CD4-positive, alpha-beta memory T cell (primary cell): ENCODE measurements at places on chromosomes 12 and 14.
A peak's percentile ranks its signal among the peaks of the same experiment; 100 is the strongest.

DNA sequence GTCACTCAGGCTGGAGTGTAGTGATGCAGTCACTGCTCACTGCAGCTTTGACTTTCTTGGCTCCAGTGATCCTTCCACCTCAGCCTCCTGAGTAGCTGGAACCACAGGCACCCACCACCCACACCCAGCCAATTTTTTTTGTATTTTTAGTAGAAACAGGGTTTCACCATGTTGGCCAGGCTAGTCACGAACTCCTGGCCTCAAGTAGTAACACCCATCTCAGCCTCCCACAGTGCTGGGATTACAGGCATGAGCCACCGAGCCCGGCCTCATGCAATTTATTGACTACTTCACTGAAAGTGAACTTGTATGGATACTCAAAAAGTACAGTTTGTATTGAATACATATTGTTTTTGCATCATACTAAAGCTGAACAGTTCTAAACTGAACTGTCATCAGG, 9.1 kb downstream of the PSEN1 start:
- DNase-seq: no peak

DNA sequence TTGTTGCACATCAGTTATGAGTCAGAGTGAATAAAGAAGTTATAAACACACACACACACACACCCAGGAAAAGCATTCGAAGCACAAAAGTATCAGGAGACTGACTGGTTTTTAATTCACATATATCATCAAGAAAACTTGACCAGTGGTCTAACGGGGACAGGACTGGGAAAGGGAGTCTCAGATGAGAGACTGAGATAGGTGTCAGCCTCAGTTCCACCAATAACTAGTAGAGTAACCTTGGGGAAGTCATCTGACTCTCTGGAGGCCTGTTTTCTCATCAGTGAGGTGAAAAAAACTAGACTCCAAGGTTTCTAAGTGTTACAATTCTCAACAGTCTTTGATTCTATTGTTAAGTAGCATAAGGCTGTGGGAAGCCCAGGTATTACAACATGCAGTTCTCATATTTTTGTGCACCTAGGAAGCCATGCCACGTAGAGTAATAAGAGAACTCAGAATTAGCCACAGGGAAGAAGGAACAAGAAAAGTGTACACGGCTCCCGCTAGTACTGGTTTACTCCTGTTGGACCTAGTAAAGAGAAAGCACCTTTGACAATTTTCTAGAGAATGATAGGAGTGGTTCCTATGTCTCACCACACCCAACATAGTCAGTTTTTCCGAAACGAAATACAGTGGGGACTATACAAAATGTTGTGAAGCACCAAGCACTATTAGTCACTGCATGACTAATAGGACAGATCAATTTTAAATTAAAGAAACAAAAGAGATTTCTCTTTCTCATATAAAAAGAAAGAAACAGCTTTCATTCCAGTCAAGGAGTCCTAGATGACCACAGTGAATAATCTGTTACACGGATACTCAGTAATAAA, 5.0 kb downstream of the PPTC7 start:
- peak; percentile 37 for DNase-seq

DNA sequence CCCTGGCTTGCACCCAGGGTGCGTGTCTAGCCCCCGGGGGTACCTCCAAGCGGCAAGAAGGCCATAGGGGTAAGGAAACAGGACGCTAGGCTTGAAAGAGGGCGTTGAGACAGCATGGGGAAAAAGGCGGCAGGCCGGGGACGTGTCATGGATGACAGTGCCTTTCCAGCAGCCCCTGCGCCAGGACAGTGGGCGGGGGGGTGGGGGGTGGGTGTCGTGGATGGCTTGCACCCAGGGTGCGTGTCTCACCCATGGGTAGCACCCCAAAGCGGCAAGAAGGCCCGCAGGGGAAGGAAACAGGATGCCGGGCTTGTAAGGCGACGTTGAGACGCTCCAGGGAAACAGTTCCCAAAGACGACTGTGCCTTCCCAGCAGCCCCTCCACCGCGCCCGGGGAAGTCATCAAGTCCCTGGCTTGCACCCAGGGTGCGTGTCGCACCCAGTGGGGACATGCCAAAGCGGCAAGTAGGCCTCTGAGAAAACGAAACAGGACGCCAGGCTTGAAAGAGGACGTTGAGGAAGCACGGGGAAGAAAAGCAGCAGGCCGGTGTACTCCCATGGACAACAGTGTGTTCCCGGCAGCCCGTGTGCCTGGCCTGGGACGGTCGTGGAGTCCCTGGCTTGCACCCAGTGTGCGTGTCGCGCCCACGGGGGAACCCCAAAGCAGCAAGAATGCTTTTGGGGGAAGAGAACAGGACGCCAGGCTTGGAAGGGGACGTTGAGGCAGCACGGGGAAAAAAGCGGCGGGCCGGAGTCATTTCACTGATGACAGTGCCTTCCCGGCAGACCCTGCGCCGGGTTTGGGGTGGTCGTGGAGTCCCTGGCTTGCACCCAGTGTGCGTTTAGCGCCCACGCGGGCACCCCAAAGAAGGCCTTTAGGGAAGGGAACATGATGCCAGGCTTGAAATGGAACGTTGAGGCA, 163.5 kb upstream of the ALG10B start:
- DNase-seq: no peak

DNA sequence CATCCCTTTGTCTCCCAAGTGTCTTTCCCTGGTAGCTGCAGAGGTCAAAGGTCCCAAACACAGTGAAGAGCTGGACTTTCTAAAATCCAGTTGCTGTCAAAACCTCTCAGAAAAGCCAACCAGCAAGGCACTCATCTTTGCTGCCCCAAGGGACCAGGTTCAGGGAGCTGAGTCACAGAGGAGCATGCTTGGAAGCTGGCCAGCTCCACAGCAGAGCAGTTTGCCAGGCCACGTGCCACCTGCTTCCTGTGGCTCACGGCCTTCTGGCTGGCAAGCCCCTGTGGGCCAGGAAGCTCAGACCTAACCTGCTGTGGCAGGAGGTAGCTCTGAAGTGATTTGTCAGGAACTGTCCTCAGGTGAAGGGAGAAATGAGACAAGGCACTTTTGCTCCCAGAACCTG, 3.6 kb downstream of the ISCU start:
- peak; percentile 50 for DNase-seq

DNA sequence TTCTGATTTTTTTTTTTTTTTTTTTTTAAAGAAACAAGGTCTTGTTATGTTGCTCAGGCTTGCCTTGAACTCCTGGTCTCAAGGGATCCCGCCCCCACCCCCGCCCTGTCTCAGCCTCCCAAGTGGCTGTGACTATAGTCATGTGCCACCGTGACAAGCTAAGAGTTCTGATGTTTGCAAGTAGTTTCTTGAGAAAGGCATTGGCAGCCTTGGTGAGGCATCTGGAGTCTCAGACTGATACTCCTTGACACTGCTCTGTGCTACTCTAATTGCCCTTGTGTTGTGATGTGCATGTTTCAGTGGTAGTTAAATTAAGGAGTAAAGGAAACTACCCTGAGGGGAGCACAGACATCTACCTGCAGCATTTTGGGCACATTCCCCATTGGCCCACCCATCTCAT, 46.2 kb upstream of the OR4E1 start:
- DNase-seq: no peak

GRCh38 chr12:127342861-127343260, 924.1 kb upstream of the TMEM132C start:
- DNase-seq: no peak

- no peak for DNase-seq
These were observed 304.4 kb downstream of the MED13L start for GRCh38 chr12:115973066-115973465.

DNA sequence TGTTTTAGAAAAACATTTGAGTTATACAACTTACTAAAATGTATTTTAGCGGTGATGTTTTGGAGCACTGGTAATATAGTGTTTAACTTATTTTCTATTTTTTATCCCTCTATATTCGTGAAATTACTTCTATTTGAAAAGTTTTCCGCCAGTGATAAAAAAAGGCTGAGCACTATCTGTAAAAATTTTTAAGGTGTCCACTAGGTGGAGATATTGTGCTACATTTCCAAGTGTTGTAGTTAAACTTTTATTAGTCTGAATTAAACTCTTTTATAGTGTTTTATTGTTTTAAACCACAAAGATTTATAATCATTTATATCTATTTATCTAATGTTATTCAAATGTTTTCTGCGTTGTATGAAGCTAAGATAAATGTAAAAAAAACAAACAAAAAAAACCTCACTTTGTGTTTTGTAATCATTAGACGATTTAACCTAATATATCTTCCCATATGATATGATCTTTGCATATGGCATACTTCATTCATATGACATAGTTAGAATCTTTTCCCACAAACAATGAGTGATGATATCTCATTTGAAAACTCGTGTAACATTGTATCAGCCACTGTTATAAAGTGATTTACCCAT, 11.8 kb downstream of the ALG10B start:
- peak; percentile 46 for DNase-seq

- no peak for DNase-seq
These were observed 159.8 kb downstream of the CACNA1C start for GRCh38 chr12:2212537-2212936.

DNA sequence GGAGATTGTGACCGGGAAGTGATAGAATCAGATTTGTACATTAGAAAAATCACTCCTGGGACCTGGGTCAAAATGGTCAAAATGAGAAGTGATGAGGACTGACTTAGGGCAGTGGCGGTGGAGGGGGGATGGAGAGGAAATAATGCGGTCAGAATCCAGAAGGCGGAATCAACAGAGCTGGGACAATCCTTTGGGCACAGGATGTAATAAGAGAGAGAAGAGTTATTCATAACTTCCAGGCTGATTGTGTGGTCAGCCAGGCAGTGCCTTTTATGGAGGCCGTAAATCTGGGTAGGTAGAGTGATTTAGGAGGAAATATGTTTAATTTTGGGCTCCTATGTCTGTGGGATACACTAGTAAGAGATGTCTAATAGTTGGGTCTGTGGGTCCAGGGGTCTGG, 21.6 kb downstream of the FBXL14 start:
- DNase-seq: no peak

- DNase-seq: no peak
These were observed 505.6 kb downstream of the TRHDE start for GRCh38 chr12:72777806-72778205.

DNA sequence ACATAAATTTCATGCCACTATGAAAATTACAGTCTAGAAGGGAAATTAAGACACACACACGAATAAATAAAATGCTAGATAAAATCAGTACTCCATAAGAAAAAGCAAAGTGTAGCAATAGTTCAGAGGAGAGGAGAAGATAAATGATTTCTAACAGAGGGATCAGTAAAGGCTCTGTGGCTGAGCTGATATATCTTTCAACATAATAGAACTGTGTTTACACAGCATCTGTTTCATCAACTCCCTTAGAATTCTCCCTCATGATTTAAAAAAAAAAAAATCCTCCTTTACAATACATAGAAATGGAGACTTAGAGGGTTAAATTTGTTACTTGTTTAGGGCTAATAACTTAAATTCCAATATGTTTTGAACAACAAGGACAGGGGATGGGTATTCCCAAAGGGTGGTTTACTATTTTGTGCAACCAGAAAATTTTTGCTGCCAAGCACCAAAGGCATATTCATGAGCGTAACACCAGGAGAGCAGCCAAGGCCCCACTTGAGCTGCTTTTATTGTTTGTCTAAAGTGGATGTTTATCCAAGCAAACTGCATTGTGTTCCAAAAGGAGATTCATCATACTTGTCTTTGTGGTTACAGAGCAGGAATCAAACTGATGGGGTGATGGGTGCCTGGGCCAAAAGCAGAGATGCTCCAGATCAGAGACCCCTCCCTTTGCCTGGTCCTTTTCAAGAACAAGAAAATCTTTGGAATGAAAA, 162.7 kb downstream of the BMP4 start:
- no peak for DNase-seq

DNA sequence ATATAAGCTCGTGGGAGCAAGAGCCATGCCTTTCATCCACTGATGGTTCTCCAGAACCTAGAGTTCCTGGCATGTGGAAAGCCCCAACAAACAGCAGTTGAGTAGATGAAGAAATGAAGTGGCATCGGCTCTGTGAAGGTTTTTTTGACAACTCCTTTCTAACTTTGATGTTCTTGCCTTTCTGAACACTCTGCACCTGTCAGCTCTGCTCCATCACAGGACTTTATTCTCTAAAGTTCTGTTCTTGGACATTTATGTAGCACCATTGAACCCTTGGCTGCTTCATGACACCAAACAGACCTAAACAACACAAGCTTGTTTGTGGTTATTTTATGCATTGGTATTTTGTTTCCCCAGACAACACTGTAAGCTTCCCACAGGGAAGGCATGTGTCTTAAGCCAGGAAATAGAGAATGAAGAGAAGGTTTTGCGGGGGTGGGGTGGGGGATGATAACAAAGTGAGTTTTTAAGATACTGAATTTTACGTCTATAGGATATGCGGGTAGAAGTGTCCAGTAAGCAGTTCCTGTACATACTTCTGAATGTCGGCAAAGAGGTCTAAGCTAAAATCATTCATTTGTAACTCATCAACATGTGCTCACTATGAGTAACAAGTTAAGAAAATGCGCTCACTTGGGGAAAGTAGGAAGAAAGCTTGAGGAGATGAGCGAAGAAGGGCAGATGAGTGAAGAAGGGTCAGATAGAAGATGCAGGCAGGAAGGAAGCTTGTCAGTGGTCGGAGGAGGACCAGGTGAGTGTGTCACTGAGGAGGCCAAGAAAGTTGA, 146.0 kb upstream of the PLEKHG7 start:
- no peak for DNase-seq

- DNase-seq: no peak
These were observed 24.9 kb upstream of the SPPL3 start for GRCh38 chr12:120928864-120929652.

- no peak for DNase-seq
These were observed 592.4 kb upstream of the SEL1L start for GRCh38 chr14:82126006-82126405.

DNA sequence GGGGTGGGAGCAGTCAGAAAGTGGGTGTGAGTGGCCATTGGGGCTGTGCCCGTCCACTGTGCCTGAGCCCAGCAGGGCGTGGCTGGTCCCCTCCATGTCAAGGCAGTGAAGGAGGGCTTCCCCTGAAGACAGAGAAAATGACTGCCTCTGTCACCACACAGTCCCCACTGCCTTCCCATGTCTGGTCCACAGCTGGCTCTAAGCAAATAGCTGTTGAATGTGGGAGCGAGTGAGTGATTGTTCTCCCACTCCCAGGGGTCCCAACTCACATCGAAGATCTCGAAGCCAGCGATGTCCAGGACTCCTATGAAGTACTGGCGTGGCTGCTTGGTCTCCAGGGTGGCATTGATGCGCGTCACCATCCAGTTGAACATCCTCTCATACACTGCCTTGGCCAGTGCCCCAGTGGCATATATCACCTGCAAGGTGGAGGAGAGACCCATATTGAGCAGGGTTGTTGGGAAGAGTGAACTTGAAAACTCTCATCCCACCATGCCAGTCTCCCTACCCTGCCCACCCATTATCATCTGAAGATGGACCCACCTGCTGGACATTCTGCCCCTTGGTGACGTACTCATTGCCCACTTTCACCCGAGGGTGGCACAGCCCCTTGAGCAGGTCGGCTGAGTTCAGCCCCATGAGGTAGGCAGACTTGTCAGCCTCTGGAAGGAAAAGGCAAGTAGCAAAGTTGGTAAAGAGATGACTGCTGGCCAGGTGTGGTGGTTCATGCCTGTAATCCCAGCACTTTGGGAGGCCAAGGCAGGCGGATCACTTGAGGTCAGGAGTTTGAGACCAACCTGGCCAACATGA, 6.6 kb downstream of the MYH7 start:
- no peak for DNase-seq

GRCh38 chr12:121005346-121005815, 10.9 kb downstream of the C12orf43 start:
- no peak for DNase-seq

- DNase-seq: no peak
These were observed 159.4 kb downstream of the SPTSSA start for GRCh38 chr14:34302654-34303053.
